NCI-H2029 (cell line): ENCODE measurements at places on chromosomes 16 and 17.

DNA sequence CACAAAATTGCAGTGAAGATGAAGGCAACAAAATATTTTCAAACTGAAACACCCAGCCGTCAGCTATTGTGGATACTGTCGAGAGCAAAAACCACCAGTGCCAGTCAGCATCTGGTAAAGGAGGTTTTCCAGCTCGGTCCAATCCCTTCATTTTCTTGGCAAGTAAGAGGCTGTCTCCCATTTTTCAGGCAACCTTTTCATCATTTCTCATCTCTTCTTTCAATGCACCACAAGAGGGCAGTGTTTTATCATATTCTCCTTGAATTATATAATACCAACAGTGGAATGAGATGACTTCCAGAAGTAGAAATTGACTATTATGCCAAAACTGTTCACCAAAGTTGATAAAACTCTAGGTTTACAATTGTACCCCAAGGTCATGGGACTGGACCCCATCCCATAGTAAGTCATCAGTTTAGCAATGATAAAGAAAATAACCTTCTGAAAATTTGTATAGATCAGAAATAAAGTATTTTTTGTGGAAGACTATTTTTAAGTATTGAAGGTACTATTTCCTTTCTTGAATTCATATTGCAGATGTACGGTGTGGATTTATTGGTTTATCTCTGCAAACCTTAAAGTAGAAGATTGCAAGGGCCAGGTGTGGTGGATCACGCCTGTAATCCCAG, 16.8 kb downstream of the NQO1 start:
- DNase-seq = peak; percentile 31

GRCh38 chr17:57881783-57882351, 32.0 kb upstream of the MRPS23 start:
- no peak for DNase-seq

- DNase-seq = no peak
Observed at GRCh38 chr17:40447148-40447644, 3.9 kb downstream of the IGFBP4 start.

GRCh38 chr16:82331974-82332750, 162.1 kb upstream of the MPHOSPH6 start:
- DNase-seq = peak; percentile 41

GRCh38 chr17:78970834-78971755, 8.6 kb downstream of the LGALS3BP start:
- DNase-seq = peak; percentile 53

- no peak for DNase-seq
Observed at GRCh38 chr17:55134486-55135157, 130.1 kb upstream of the HLF start.

- DNase-seq = no peak
Observed at GRCh38 chr16:62638964-62639870, 603.0 kb upstream of the CDH8 start.

DNA sequence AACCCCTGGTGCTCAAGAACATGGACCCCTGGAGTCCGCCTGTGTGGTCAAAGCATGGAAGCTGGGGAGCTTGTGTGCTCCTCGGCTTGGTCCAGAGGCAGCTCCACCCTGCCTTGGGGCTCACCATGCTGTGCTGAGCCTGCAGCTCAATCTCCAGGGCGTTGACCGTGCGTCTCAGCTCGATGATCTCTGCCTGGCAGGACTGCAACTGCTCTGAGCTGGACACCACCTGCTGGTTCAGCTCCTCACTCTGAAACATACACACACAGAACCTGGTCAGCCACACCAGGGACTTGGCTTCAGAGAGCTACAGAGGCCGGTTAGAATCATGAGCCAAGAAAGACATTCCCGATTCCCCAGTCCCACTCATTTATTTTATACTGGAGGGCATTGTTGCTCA, 2.7 kb downstream of the KRT35 start:
- DNase-seq = no peak

- no peak for DNase-seq
Observed at GRCh38 chr16:58086381-58087208, 42.6 kb downstream of the CFAP20 start.

DNA sequence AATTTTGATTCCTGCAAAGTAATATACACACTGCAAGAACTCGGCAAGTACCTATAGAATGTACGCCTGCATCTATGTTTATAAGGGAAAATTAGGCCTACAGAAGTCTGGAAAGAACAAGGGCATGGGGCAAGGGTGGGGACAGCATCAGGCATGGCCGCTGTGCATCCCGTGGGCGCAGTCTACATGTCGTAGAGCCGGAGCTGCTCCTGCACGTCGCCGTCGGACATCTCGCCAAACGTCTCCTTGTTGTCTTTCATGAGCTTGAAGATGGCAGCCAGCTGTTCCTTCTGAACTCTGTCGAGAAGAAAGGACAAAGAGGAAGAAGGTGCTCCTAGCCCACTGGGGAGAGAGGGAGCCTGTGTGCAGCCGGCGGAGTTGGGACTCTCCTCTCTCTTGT, 33.4 kb downstream of the MXRA7 start:
- no peak for DNase-seq

GRCh38 chr16:83458612-83459011, 349.2 kb upstream of the HSBP1 start:
- no peak for DNase-seq

- DNase-seq = peak; percentile 32
Observed at GRCh38 chr17:56754523-56755208, 79.1 kb downstream of the C17orf67 start.

DNA sequence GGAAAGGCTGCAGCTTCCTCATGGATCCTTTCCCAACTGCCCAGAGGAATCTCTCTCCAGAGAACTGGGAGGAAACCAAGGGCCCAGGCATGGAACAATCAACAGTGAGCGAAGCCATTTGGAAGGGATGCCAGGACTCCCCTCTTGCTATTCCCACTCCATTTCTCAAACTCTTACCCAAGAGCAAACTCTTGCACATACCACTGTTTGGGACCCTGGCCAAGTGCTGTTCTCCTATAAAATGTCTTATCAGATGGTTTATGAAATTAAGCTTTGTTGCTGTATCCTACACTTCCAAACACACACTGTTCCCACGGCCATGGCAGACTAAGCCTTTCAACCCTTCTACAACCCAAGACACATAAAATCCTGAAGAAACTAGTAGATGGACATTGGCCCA, 48.3 kb upstream of the AXIN2 start:
- DNase-seq = no peak

GRCh38 chr17:77462553-77463497, 322.1 kb downstream of the SEC14L1 start:
- no peak for DNase-seq

- DNase-seq = peak; percentile 49
Observed at GRCh38 chr17:44314869-44315661, 6.7 kb downstream of the RUNDC3A start.

DNA sequence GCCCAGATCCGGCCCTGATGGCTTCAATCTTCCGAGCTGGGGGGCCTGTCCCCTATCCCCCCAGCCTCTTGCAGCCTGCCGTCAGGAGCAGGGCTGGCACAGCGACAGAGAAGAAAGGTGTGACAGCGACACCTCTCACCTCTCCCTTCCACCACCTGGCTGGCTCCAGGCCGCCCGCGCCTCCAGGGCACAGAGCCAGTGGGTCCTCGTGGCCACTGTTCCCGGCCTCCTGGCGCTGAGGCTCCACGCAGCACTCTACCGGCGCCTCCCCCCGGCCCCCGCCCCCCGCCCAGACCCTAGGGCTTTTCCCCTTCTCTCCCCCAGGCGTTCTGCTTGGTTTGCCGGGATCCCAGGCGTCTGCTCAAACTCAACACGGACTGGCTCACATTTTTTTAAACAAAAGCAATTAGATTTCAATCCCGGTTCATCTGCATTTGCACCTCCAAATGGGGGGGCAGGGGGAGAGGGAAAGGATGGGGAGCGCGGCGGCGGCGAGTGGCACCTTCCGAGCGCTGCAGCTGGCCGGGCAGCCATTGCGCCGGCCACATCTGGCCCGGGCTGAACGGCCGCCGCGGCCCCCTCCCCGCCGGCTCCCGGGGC, 12.8 kb upstream of the CBX8 start:
- DNase-seq = peak; percentile 72

DNA sequence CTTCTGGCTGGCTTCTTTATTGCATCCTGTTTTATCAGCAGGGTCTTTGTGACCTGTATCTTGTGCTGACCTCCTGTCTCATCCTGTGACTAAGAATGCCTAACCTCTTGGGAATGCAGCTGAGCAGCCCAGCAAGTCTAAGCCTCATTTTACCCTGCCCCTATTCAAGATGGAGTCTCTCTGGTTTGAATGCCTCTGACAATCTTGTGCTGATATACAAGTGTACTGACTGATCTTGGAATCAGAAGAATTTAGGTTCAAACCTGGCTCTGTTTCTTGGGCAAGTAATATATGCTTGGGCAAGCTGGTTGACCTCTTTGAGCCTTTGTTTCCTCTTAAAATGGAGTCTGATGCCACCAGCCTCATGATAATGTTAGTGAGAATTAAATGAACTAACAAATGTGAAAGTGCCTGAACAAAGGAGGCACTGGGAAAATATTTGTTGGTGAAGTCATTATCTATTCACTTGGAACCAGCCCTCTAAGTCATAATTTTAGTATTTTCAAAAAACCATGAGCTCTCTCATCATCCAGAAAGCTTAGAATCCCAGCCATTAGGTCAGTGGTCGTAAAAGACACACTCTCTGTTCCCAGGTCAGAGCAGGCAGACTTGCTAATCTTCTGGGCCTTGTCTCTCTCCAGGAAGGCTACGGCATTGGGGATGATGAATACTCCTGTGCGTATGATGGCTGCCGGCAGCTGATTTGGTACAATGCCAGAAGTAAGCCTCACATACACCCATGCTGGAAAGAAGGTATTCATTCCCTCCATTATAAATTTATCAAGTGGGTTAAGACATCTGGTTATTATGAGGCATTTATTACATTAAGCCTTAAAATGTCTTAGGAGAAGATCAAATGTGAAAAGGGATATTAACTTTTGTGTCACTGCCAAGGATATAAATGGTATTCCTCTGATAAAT, 18.1 kb upstream of the ARL2BP start:
- DNase-seq = no peak

GRCh38 chr16:82735673-82736091, 108.9 kb downstream of the CDH13 start:
- no peak for DNase-seq

DNA sequence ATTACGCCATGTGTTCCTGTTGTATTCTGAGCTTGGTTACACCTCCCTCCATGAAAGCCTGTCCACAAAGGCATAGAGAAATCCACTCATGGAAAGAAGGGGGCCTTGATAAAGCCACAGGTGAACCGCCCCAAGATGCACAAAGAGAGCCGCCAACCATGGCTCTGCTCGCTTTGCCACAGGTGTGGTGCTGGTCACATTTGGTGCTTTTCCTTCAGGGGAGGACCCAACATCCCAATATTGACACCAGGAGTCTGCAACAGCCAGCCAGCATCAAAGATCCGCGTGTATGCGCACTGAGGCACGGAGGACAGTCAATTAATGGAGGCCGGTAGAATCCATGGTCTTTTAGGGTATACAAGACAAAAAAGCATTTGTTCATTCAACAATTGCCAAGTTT, 7.3 kb downstream of the ABCA3 start:
- no peak for DNase-seq

- DNase-seq = no peak
Observed at GRCh38 chr17:37147301-37147812, 198.6 kb downstream of the AATF start.

DNA sequence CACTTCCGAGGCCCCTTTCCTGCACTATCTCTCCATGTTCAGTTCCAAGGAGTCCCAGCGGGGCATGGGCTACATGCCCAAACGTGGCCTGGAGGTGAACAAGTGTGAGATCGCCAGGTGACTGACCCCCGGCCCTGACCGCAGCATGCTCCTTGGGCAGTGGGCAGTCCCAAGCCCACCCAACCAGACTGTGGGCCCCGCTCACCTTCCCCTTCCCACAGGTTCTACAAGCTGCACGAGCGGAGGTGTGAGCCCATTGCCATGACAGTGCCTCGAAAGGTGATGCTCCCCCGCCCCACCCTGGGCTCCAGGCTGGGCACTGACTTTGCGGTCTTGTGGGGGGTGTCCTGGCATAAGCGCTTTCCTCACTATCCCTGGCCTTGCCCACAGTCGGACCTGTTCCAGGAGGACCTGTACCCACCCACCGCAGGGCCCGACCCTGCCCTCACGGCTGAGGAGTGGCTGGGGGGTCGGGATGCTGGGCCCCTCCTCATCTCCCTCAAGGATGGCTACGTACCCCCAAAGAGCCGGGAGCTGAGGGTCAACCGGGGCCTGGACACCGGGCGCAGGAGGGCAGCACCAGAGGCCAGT, 4.7 kb downstream of the CORO1A start:
- DNase-seq = no peak

DNA sequence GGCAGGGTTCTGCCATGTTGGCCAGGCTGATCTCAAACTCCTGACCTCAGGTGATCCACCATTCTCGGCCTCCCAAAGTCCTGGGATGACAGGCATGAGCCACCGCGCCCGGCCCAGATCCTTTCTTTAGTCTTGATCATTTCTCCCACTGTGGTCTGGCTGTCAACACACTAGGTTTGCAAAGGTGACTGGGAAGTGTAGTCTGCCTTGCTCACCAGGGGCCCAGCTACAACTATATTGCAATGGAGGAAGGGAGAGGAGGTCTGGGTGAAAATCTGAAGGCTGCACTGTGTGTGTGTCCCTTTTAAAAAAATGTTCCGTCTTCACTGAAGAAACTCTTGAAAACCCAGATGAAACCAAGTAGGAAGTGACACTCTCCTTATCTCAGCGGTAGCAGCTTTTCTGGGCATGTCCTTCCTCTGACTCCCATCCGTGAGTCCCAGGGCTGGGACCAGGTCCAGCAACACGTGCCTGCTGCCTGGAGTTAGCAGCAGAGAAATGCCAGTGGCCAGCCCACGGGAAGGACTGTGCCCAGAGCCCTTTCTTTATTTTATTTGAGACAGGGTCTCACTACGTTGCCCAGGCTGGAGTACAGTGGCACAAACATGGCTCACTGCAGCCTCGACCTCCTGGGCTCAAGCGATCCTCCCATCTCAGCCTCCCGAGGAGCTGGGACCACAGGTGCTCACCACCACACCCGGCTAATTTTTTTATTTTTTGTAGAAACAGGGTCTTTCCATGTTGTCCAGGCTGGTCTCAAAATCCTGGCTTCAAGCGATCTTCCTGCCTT, 17.8 kb upstream of the KIF19 start:
- no peak for DNase-seq

GRCh38 chr16:56980792-56981724, 8.3 kb upstream of the NLRC5 start:
- no peak for DNase-seq
